Left kidney (tissue), 8 donors: ENCODE measurements at places on chromosomes 4 and X.

GRCh38 chr4:70932984-70933383, 30.8 kb downstream of the MOB1B start:
- no peak for DNase-seq

DNA sequence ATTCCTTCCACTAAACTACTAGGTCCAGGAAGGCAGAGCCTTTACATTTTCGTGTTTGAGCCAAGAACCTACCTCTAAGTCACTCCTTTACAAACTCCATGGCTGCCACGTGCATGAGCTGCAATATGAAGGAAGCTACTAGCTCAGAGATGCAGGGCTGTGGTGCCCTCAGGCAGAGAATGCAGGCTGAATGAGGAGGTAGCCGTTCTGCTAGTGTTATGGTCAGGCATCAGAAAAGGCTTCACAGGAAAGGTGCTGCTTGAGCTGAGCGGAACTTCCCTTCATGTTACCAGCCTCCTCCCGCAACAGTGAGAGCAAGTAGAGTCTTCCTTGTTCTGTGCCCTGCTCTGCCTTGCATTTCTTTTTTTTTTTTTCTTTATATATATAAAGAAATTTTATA, 148.3 kb upstream of the PACRGL start:
- no peak for DNase-seq

GRCh38 chrX:36214924-36215323, 295.4 kb downstream of the CFAP47 start:
- no peak for DNase-seq

- DNase-seq = no peak
Observed at GRCh38 chr4:39928538-39928937, 49.2 kb downstream of the PDS5A start.
